ENCODE measurements at places on chromosomes 1 and 21.
A peak's percentile ranks its signal among the peaks of the same experiment; 100 is the strongest.

GRCh38 chr1:112247036-112247597 lies 148.9 kb upstream of the CTTNBP2NL start:
- DNase-seq, result no peak

DNA sequence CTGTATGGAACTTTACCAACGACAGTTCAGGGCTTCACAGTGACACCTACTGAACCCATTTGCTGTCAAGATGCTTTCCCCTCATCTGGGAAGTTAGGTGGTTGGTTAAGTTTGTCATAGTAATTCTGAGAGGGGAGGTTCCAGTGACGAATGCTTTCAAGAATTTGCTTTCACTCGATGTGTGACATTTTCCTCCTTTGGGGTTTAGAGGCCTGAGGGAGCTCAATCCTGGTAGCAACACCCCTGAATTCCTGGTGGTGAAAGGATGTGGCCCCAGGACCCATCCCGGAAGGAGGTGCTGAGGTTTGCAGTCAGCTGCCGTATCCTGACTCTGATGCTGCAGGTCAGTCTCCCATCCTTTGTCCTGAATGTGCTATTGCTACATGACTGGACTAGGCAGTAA lies 2.8 kb downstream of the PIGV start:
- no peak for DNase-seq

DNA sequence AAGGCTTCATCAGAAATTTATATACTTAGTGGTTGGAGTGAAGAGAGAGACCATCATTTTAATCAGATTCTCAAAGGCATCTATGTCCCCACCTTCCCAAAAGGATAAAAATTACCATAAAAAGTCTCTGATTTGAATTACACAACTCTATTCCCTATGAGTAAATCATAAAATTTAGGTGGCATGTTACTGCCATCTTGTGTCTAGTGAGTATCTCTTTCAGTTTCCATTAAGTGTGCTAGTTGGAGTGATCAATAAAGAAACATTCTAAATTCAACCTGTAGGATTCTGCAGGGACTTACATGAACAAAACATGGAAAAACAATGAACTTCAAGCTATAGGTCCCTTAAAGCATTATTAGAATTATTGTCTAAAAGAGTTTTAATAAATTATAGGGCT lies 655.4 kb downstream of the LTN1 start:
- peak; percentile 66 for DNase-seq

DNA sequence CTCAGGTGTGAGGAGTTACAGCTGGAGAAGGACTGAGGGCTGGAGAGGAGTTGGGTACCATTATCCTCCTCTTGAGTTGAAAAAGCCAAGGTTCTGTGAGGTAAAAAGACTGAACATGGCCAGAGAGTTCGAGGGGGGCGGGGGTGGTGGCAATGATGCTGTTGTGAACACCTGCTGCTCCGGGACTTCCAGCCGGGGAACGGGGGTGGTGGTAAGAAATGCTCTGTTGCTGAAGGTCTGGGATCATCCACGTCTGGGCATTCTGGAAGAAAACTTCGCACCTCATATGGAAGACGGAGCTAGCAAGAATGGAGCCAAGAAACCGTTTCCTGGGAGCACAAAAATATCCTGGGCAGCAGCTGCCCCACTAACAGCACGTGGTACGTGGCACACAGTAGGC lies 20.1 kb upstream of the ALPL start:
- DNase-seq, result no peak

GRCh38 chr1:65054481-65054880 lies 88.1 kb upstream of the JAK1 start:
- DNase-seq, result no peak

GRCh38 chr1:170354246-170354645 lies 177.7 kb upstream of the GORAB start:
- DNase-seq, result no peak

DNA sequence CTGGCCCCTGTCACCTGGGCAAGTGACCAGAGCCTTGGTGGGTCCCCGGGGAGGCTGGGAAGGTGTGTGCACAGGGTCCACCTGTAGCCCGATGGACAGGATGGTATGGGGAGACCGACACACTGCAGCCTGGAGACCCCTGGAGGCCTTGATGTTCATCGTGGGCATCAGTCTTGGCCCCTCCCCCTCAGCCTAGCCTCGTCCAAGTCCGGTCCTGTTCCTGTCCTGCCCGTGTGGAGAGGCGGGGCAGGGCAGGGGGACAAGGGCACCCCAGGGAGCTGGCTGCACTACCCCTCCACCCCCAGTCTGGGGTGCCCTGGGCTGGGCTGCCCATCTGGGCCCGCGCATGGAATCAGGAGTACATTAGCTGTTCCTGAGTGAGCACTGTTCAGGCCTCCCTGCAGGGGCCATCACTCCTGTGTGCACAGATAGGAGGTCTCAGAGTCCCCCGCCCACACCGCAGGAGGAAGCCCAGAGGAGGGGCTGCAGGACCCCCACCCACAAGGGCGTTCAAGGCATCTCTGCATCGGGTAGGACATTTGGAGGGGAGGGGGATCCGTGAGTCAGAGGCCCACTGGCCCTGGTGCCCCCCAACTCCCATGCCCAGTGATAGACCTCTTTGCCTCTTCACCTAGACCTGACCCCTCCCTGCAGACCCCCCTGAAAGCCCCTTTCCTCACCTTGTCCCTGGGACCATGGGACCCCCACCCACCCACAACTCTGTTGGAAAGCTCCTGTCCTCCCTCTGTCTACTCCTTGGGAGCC lies 63.2 kb downstream of the WNT9A start:
- DNase-seq, result no peak

- DNase-seq, result peak; percentile 66
Measured at GRCh38 chr21:38219049-38219628, 37.7 kb upstream of the KCNJ15 start.

- no peak for DNase-seq
Measured at GRCh38 chr1:93917302-93917701, 8.1 kb upstream of the GCLM start.

DNA sequence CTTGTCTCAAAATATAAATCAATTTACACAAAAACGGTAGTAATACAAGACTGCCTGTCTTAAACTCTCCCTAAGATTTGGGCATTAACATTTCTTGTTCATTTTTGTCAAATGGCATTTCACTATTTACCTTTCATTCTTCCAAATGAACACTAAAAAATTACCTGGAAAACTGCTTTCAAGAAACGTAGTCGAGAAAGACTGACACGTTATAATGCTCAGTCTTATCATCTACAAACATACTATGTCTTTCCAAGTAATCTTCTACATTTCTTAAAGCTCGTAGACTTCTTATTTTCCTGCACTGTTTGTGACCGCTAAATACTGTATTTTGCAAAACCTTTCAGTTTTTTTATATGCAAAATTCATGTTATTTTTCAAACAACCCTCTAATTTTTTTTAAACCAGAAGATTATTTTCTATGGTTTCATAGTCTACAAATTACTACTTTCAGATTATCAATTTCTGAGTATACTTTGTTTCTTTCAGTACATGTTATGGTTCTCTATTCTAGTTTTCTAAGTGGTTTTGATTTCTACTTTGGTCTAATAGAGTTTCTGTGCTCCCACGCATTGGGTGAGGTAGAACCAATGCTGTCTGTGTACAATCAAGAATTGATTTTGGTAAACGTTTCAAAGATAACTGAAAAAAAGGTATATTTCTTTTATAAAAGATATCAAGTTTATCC lies 336.4 kb downstream of the SMYD3 start:
- DNase-seq, result no peak

DNA sequence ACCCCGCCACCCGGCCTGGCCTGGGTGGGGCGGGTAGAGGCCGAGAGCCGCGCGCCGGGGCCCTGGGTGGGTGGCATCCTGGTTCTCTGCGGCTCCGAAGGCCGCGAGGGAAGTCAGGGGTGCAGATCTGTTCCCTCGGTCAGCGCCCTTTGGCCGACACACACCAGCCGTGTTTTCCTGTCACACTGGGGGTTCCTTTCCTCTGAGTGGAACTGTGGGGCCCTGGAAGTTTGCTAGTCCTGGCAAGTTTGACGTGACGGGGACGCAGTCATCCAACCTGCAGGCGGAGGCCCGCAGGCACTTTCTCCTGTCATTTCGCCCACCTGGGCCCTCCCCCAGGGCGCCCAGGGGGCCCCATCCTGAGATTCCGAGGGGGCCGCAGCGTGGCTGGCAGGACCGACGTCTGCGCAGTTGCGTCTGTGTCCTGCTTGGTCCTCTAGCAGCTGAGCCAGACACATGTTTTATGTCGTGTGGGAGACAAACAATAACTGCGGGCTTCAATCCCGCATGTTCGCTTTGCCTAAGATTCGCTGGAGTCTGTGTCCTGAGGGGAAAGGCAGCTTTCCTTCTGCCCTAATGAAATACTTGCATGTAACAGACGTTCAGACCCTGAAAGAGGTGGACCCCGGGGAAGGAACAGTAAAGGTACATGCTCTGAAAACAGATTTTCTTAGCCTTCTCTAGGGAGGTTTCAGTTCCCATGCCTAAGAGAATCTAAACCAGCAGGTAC lies 1.5 kb downstream of the FAM163A start:
- DNase-seq, result no peak

DNA sequence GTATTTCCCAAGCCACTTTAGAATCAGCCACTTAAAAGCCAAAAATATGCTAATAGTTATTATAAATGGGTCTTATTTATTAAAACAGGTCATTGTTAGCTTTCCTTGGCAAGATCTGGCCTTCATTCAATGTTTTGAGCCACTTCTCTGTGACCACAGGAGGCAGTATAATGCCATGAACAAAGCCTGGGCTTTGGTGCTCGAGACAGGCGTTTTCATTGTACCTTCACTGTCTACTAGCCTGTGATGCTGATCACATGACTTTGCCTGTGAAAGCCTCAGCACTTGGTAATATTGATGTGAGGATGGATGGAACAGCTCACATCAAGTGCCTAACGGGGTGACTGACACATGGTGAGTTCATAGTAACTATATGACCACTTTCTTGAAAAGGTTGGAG lies 217.0 kb downstream of the RWDD3 start:
- DNase-seq, result no peak

DNA sequence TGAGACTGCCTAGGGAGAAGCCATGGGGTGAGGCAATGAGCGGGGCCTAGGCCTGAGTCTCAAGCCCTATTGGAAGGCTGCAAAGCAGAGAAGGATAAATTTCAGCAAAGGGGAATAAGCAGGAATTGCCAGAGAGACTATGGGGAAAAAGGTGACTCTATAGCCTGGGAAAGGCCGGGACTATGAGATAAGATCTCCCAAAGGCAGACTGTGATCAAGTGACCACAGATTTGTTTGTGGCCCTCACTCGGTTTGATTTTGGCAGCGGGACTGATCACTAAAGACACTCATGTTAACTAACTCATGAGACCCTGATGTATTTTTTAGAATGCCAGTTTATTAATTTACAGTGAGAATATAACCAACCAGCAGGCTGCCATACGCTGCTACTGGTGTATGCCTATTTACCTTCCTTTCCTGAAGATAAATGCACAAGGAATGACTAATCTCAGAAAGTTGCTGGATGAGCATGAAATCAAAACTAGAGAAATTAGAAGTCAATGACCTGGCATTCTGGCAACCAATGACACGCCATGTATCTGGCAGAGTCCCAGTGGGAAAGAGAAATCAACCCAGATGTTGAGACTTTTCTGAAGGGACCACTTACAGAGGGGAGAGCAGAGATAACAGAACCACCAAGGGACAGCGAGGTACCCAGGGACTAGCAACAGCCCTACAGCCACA lies 4.3 kb downstream of the HSF2BP start:
- DNase-seq, result no peak

DNA sequence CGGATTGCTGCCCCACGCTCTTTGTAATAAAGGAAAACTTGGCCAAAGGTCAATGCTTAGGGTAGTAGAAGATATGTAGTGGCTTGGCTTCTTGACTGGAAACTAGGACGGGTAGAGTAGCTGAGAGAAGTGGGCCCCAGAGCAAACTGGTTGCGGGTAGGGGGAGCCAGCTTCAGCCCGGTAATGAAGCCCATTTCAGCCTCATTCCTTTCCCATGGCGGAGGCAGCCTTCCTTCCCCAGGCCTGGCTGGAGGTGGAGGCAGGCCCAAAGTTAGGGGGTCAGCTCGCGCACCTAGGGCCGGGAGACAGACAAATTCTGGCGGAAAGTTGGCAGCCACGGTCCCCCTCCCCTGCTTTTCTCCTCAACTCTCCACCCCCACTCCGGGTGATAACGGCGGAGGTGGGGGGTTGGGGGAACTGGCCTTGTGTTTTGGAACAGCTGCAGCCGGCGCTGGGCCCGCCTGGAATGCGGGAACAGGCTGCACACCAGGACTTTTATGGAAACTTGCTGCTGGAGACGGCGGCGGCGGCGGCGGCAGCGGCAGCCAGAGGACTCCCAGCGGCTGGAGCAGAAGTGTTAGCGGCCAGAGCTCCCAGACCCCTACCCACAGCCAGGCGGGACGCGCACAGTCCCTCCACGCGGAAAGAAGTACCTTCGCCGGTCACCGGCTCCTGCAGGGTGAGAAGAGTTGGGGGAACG lies at the start of gene NEXN:
Gene NEXN, plus strand, starts transcription at position 544 of the 700 bp plus-strand sequence. CDS start 27,483 bp downstream, outside the sequence.
- DNase-seq, result peak; percentile 74

DNA sequence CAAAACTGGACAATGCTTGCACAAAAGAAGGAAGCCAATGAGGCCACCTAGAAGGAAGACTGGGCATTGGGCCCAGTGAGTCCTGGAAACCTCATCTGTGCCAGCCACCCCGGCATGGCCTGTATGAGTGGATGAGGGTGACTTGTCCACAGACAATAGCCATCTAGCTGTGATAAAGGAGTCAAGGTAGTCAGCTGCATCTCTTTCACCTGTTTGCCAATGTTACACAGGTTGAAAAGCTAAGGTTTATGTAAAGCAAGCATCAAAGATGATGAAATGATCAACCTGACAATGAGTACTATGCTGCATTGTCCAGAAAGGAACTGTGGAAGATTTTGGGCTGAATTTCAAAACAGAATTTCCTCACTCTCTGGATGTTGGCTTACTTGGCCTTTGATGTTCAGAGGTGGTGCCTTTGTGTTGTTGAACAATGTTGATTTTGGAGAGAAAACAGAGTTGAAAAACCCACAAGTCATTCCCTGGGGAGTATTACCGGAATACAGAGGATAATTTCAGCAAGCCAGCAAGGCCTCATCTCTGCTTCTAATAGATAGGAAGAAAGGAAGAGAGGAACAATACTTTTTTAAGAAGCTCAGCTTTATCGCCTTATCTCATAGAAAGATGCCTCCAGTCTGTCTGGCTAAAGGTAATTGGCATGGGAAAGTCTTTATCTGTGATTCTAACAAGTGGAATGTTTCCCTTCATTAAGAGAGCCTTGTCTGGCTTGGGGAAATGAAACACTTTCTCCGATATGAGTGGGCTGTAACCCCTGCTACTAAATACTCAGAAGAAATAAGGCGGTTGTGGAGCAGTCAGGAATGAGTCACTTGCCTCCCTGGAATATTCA lies 11.4 kb upstream of the SELE start:
- DNase-seq, result no peak

- no peak for DNase-seq
Measured at GRCh38 chr1:207983044-207983635, 72.2 kb upstream of the CD34 start.

DNA sequence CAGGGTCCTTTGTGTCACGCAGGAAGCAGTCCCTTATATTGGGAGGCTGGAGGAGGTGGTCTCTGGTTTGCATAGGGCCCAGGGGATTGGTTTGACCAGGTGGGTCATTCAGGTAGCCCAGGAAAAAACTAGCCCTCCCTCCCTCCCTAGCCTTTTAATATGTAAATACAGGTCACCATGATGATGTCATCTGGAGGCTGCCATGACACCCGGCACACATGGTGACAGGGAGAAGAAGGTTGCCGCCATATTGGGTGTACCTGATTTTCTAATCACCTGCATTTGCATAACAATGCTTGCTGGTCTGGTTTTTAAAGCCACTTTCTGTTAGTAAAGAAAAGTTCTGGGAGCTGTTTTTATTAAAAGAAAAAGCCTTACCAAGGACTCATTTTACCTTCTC lies 791.0 kb upstream of the ADGRL4 start:
- DNase-seq, result no peak

GRCh38 chr1:225771661-225772322 lies 5.8 kb upstream of the SRP9 start:
- DNase-seq, result no peak

All from fibroblast of skin of left quadriceps (primary cell).